ENCODE measurements at places on chromosomes 4 and X. TPM values are rescaled to one million over a fixed set of nuclear protein-coding genes. Genes with fewer than 3 reads are reported as not detected.

DNA sequence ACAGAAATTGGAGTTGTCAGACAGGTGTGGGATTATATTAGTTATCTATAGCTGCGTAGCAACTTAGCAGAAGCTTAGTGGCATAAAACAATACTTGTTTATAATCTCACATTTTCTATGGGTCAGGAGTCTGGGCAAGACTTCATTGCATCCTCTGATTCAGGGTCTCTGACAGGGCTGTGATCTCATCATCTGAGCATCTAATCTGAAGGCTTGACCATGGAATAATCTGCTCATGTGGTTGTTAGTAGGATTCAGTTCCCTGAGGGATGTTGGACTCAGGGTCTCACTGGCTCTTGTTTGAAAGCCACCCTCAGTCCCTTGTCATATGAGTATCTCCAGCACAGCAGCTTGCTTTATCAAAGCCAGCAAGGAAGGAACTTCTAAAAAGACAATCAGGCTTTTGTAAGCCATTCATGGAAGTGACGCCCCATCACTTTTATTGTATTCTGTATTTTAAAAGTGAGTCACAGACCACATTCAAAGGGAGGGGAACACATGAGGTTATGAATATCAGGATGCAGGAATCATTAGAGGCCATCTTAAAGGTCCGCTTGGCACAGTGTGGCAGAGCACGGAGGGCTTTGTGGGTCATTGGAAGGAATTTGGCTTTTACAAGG is 37.2 kb upstream of the FAM9B start:
- DNase-seq: no peak

DNA sequence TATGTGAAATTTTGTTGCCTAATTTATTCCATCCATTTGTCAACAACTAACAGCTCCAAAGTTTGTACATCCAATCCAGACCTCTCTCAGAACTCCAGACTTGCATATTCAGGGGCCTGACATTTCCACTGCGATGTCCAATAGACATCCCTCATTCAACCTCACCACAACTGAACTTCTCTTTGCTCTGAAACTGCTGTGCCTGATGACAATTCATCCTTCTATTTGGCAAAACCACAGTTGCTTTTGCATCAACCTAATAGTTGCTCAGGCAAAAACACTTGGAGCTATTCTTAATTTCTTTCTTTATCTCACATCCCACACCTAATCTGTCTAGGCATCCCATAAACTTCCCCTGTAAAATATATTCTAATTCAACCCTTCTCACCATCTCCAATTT is 56.5 kb downstream of the ANTXR2 start:
- no peak for DNase-seq

CENPVL3 gene
- total RNA-seq: 0.16 TPM

DNA sequence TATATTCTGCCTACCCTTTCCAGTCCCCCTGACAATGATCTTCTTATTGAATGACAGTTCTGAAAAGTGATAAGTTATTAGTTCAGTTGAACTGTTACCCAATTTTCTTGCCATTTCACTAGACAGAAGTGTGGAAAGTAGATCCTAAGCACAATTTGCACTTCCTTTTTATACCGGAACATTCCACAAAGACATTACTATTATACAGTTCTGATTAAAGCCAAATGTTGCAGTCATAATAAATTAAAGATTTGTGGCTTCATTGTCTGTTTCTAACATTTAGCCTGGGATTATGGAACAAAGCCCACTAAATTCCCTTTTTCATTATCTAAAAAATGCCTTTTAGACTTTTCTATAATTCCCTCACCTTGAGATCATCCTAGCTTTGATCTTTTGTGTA is 13.8 kb downstream of the SH3BGRL start:
- DNase-seq: no peak

DNA sequence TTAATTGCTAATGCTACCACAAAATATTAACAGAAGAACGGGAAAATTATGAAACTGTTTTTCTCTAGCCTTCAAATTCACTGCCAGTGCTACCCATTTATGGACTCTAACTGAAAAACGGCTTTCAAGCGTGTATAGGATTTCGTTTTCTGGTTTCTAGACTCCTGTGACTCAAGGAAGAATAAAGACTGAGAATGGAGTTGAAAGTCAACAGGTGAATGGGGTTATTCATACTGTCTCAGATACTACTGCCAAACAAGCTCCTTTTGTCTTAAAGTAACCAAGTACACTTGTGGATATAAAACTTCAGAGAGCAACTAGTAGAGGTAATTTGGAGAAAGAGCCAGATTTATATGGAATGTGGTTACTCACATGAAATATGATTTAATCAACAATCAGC is 251.1 kb upstream of the ITM2A start:
- no peak for DNase-seq

GRCh38 chr4:40283968-40284367 is 51.2 kb upstream of the CHRNA9 start:
- peak; percentile 59 for DNase-seq

DNA sequence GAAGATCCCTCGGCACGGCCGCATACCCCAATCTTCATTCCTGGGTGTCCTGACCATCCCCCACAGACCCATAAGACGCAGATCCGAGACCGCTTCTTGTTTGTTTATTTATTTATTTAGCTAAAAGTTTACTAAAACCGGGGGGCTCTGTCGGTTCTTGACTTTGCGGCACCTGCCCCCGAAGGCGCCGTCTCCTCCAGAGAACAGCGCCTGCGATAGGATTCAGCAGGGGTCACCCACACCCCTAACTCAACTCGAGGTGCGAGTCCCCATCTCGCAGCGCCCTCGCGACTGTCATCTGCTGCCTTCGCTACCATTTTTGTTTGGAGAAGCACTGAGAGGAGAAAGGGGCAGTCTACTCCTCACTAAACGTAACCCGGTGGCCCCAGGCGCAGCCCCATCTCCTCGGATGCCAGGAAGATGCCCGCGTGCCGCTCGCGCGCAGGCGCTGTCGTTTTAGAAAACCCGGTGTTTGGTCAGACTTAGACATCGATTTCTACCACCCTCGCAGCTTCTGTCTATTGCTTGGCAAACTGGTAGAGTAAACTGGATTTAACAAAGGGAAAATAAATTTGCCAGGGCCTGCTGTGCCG is 18.9 kb upstream of the GPR101 start:
- DNase-seq: peak; percentile 49

DNA sequence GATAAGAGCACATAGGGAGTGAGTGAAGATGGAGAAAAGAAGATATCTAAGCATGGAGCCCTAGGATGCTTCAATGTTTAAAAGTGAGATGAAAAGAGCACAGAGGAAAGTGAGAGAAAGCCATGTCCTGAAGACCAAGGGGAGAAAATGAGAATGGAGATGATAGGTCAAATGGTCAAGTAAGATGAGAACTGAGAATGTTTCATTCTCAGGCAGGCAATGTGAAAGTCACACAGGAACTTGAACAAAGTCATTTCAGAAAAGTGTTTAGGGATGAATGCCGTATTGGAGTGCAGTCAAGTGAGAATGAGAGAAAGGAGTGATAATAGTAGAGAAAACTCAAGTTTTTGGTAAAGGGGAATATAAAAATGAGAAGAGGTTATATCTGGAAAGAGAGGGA is 148.7 kb upstream of the PTCHD1 start:
- DNase-seq: no peak

- no peak for DNase-seq
These were observed 49.5 kb downstream of the IQCM start for GRCh38 chr4:149766135-149766534.

Measured in mucosa of descending colon (tissue), 3 donors.